NCI-H146 (cell line): ENCODE measurements at places on chromosomes 7 and 10.

DNA sequence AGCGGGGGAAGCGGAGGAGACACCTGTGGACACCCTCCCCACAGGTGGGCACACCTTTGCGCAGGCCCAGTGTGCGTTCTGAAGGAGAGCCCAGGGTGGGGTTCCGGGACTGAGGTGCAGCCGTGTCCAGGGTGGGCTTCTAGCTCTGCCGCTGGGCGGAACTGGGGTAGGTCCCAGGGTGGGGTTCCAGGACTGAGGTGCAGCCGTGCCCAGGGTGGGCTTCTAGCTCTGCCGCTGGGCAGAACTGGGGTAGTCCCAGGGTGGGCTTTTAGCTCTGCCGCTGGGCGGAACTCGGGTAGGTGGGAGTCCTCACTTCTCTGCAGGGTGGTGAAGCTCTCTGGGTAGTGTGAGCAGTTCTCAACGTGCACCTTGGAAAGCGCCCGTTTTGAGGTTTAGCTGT lies 78.7 kb downstream of the DNAJB6 start:
- DNase-seq: no peak

DNA sequence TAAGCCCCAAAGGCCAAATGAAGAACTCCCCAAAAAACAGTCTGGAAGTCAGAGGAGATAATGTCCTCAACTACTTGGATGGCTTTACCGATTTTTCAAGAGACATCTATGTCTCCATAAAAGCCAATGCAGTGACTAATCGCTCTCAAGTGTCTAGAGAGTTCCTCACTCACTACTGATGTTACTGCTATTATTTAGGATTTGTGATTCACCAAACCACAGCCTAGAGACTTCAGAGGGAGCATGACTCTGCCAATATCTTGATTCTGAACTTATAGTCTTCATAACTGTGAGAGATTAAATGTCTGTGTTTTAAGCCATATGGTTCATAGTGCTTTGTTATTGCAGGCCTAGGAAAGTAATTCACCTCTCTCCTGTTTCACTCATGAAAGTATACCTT lies 160.2 kb downstream of the IPMK start:
- no peak for DNase-seq

GRCh38 chr10:3224241-3224640 lies 51.7 kb upstream of the PITRM1 start:
- no peak for DNase-seq

- no peak for DNase-seq
Observed at GRCh38 chr7:83475420-83475819, 173.5 kb downstream of the SEMA3E start.

DNA sequence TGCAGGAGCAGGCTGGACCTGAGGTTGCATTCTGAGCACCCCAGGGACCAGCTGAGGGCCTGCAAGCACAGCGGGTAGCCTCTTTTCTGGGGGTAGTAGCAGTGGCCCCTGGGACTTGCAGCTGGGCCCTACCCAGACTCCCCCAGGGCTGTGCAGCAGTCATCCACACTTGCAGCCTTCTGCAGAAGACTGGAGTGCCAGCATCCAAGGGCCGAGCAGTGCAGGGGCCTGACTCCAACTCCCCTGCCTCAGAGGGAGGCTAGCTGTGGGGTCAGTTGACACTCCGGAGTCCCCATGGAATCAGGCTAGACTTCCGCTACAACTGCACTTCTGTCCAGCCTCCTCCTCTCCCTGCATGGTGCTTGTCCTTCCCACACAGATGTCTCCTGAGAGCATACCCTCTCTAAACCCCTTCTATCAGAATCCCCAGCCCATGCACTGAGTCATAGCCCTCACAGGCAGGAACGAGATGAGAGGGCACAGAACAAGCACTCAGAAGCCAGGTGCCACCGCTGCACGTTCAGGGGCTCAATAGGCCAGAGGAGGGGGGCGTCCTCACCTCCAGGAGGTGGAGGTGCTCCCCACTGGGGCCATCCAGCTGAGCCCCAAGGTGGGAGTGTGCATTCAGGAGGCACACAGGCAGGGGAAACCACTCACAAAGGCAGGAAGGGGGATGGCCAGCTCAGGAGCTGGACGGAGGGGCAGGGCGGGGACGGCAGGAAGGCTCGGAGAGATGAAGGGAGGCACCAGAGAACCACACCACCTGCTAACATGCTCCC lies 7.5 kb downstream of the RASGEF1A start:
- no peak for DNase-seq

- no peak for DNase-seq
Observed at GRCh38 chr7:108456845-108457540, 757 bp upstream of the NRCAM start.

DNA sequence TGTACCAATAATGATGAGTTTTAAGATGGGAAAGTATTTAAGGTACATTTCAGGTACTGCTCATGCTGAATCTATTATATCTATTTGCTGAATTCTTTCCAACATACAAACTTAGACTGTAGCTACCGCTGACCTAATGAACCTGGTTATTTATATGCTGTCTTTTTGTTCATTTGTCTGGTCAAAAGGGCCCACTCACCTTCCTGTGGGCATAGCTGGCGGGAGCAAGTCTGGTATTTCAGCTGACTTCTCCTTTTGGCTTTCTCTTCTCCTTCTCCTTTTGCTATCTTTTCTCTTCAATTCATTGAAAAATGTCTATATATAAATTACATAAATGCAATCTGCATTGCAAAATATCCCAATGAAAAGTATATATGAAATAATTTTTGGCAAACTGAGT lies 9.5 kb downstream of the PLXDC2 start:
- no peak for DNase-seq

GRCh38 chr7:144027974-144028373 lies 20.8 kb upstream of the OR2A5 start:
- DNase-seq: no peak

DNA sequence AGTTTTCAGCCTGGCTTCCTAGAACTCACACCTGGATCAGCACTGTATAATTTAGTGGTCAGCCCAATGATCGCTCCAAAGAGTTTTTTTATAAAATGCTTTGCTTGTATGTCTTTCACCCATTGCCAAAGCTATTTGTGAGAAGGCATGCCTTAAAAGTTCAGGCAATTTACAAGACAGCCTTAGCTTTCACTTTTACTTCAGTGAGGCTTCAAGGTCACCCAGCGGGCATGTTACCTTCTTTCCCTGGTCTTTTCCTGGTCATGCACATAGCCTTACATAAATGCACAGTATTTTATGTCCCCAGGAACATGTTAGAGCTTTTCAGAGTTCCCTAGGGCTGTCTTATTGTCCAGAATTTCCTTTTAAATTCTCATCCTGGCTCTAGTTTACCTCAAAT lies 179.9 kb upstream of the TMEM72 start:
- no peak for DNase-seq

- no peak for DNase-seq
Observed at GRCh38 chr10:17873946-17874345, 64.8 kb downstream of the MRC1 start.

DNA sequence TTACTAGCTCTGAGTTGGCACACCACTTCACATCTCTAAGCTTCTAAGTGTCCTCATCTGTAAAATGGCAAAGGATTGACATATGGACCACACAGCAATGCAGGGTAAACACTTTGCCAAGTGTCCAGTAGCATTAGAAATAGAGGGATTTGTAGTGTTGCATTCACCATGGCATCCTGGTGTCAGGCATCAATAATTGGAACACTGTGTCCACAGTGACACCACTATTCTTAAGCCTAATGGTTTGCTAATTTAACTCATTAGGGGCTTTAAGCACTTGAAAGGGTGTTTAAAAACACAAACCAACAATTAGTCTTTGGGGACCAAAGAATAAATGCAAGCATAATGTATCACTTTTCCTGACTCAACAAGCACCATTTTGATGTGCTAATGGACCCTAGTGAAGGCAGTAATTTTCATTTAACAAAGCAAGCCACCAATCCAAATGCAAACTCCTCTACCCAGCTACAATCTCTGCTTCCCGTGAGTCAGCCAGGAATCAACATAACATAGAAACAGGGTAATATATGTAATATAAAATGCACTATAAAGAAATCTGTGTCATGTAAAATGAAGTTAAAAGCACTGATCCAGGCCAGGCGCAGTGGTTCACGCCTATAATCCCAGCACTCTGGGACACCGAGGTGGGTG lies 75.9 kb downstream of the FAM204A start:
- DNase-seq: peak; percentile 64

DNA sequence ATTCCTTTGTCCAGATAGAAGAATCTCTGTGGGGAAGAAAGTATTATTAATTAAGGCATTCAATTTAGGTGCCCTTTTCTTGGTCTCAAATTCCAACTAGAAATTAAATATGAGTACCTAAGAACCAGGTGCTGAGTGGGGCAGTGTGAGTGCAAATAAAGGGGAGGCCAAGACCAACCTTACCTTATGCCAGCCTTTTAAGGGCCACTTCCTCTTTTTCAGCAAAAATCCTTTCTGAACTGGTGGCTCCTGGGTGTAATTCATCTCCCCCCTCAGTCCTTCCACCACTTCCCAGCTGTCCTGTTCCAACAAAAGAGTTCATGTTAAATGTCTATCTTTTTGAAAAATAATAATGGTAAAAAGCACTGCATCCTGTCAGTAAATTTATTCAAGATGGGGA lies 108.2 kb downstream of the OSBPL3 start:
- no peak for DNase-seq

DNA sequence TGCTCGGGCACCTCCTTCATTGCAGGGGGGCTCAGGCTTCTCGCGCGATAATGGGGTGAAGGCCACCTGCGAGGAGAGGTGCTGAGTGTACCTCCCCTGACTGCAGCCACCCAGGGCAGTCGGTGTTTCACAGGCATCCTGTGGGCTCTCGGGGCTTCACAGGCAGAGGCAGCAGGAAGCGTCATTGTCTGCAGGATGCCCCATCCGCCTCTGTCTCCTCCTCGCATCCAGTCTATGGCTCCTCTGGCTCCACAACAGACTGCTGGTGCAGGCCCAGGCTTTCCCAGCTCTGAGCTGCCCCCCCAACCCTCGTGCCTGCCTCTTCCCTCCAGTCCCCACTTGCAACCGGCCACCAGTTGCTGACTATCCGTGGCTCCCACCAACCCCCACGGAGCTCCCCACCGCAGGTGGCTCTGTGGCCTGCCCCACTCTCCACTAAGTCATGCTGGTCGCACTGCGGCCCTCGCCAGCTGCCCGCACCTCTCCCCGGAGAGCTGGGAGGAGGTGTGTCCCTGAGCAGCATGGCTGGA lies 36.5 kb downstream of the CAMK2B start:
- DNase-seq: no peak

DNA sequence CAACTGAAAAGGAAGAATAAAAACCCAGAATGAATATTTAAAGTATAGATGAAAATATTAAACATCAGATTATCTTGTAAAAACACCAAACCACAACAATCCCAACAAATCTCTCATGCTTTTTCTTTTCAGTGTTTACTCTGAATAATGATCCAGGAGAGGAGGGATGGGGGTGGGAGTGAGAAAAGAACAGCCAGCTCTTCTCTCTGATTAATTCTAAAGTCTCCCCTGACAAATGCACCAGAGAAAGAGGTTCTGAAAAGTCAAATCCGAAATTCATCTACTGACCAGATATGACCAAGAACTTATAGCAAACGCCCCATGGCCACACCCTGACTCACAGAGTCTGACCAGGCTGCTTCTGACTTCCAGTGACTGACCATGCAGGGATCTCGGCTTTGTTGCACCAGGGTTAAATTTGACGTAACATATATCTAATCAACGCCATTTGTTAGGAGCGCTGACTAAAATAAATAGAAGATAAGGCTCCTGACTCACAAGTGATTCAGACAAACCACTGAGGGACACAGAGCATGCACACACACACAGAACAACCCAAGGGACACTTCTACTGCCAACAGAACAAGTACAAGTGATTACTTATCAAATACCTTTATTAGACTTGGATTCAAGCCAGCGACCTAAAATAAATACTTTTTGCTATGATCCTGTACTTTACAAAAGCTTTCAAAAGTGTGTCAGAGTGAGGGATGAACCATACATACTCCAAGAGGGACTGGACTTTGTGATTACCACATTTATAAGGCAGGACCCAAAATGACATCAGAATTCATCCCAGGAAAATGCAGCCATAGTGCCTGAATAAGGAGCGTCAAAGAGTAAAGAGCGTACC lies 9.3 kb upstream of the SPOCK2 start:
- DNase-seq: peak; percentile 71

DNA sequence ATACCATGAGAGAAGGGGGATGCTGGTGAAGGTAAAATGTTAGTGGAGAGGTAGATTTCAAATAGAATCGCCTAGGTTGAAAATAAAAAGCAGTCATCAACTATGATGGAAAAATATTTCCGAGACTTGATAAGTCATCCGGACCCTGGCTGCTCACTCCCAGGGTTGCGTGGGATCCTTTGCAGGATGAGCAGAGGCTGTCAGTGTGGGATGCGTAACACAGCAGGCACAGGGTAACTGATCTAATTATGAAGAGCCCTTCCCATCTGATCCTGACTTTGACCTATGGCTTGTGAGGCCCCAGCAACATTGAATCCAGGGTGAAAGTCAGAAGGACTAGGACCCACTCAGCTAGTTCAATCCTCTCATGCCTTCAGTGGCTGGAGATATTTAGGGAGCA lies 236.9 kb downstream of the DPP6 start:
- no peak for DNase-seq

- no peak for DNase-seq
Observed at GRCh38 chr10:100909501-100910263, 3.1 kb upstream of the SLF2 start.

- no peak for DNase-seq
Observed at GRCh38 chr10:29412485-29412884, 123.6 kb downstream of the LYZL1 start.

DNA sequence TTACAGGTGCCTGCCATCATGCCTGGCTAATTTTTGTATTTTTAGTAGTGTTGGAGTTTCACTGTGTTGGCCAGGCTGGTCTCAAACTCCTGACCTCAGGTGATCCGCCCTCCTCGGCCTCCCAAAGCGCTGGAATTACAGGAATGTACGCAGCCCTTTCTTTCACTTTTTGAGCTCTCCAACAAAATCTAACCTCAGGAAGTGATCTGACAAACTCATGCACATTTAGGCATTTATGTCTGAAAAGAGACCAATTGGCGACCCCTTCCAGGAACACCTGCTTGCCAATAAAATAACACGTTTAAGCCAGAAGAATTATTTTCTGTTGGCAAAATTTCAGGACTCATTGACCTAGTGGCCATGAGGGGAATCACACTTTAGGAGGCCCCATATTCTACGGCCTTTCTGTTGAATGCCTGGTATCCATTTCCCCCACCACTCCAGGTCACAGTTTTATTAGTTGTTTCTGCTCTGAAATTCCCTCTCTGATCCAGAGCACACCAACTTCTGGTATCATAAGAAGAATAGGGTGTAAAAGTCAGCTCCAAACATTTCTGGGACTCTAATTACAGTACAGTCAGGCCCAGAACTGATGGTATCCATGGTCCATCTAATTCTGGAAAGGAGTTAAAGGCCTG lies 65.8 kb upstream of the FRMD4A start:
- DNase-seq: no peak

DNA sequence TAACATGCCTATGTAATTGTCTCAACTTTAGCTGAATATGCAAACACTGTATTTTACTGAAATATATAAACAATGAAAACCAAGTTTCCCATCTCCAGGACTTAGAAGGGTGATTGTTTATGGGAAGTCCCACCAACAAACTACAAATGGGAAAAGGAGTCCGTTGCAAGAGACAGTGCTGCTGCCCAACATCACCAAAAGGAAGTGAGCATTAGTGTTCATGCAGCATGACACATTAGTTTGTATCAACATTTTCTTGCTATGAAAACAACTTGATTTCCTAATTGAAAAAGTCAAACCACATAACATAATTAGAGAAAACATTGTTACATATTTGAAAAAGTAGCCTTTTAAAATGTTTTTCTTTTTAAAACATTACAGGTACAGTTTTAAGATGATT lies 138.5 kb downstream of the ZNF438 start:
- DNase-seq: no peak

- no peak for DNase-seq
Observed at GRCh38 chr10:73110345-73110849, at the start of gene NUDT13. NUDT13 (plus strand) TSS chr10:73110455; CDS start chr10:73114366, 3,911 bp downstream.
